ENCODE measurements at places on chromosomes 1 and 21.

GRCh38 chr1:89025928-89026327 lies 3.3 kb upstream of the GBP3 start:
- DNase-seq: no peak

DNA sequence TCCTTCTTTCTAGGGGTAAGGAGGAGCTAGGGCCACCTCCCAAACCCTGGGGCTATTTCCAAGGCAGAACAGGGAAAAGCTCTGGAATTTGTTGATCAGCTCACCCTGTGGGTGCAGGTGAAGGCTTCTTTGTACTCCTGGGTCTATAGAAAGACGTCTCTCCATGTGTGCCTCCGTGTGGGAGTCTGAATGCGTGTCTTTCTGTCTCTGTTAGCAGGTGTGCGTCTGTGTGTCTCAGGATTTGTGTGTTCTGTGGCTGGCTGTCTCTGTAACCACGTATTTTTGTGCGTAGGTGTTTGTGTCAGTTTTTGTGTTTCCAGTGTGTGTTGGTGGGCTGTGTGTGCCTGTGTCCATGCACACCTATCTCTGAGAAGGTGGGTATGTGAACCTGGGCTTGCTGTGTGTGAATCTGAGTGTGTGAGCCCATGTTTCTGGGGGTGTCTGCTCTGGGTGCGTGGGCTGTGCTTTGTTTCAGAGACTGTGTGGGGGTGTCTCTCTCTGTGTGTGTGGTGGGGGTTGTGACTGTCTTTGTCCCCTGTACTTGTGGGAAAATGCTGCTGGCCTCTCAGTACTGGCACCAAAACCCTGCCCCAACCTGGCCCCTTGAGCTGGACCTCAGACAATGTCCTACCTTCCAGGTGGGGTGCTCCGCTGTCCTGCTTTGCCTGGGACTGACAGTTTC lies 12.7 kb upstream of the ETV3L start:
- no peak for DNase-seq

DNA sequence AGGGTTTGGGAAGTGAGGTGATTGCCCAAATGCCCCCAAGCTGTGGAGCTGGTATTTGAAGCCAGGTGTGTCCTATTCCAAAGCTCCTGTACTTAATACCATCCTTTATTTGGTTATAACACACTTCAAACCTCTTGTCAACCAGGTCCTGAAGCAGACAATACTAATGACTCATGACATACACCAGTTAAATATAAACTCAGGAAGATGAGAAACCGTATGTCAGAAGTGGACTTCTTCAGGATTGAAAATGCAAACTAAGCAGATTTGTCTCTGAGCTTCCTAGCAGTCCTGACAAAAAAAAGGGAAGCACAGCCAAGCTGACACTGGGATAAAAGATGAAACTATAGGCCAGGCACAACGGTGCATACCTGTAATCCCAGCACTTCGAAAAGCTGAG lies 70.6 kb downstream of the ALPL start:
- no peak for DNase-seq

GRCh38 chr1:164999146-164999545 lies 357.4 kb downstream of the LMX1A start:
- no peak for DNase-seq

DNA sequence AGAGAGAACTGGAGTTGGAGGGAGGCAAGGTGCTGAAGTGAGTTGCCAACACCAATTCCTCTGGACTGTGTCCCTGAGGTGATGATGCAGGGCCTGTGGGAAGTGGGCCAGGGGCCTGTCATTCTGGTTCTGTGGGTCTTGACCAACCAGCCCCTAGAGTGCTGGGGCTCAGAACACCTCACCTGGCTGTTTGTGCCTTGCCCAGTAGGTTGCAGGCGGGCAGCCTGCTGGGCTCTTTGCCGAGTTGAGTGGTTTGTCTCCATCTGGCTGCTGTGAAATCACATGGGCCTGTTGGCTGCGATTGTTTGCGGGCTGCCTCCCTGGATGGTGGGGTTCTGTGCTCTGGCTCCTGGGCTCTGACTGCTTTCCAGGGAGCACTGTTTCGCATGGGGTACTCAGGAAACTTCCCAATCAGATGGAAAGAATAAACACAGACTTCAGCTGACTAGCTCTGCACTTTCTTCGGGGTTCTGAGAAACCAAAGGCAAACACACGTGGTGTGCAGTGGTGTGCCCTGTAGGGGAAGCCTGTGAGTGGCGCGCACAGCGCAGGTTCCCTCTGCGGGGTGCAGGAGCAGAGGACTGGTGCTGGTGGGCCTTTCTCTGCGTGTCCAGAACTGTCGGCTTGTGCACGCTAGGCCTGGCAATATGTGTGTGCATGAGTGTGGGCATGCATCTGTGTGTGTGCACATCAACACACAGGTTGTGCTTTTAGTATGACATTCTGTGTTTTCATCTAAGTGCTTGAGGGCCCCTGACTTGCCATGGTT lies 95.1 kb downstream of the RHOU start:
- DNase-seq: no peak

DNA sequence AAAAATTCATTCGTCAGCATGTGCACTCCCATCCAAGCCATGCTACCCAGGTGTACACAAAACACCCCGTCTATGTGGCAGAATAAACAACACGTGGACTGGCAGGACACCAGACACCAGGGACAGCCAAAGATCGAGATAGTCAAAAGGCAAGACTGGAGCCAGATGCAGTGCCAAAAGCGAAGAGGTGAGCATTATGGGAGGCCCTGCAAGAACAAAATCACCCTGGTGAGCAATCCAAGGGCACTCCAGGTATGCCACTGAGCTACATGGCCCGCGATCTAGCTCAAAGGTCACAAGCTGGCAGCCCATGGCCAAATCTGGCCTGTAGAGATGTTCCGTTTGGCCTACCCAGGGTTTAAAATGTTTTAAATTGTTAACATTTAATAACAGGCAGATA lies 33.7 kb downstream of the PLPP3 start:
- no peak for DNase-seq

DNA sequence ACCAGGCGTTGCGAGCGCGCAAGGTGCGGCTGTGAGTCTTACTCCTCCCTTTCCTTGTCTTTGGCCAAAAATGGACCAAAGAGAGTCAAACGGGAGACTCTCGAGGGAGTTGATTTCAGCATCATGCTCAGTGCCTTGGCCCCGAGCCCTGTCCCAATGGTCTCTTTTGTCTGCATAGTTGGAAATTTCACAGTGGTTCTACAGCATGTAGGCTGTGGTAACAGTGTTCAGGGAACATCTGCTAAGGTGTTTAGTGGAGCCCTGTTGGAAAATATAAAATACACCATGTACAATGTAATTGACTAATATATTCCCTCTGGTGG lies 2.7 kb downstream of the CACNA1E start:
- DNase-seq: no peak

DNA sequence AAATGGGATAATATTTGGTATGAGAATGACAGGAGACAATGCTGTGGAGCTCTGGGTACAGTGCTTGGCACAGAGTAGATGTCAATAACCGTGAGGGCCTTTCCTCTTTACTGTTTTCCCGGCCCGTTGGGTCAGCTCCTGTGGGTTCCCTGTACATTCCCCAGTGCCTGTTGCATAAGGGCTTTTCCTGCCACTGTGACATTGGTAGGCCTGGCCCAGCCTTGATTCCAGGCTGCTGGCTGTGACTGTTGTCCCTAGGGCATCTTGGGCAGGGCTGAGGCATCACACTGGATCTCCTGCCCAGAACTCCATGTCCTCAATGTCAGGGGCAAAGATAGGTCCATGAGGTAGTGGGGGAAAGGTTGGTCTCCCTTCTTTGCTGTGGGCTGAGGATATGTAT lies 25.8 kb upstream of the MYCL start:
- DNase-seq: no peak

DNA sequence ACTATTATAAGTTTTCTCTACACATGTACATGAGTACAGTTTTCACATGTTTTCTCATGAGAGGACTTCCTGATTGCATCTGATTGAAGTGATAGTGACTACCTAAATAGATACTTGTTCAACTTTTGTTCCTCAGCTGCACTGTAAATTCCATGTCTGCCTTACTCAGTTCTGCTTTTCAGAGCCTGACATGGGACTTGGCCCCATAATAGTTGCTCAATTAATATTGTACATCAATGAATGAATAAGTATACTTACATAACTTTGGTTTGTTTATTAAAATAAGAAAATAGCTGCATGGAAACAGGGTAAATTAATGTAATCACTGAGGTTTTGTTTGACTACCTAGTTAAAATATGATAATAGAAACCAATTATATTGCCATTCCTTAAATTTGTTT lies 78.7 kb downstream of the HMCN1 start:
- DNase-seq: no peak

DNA sequence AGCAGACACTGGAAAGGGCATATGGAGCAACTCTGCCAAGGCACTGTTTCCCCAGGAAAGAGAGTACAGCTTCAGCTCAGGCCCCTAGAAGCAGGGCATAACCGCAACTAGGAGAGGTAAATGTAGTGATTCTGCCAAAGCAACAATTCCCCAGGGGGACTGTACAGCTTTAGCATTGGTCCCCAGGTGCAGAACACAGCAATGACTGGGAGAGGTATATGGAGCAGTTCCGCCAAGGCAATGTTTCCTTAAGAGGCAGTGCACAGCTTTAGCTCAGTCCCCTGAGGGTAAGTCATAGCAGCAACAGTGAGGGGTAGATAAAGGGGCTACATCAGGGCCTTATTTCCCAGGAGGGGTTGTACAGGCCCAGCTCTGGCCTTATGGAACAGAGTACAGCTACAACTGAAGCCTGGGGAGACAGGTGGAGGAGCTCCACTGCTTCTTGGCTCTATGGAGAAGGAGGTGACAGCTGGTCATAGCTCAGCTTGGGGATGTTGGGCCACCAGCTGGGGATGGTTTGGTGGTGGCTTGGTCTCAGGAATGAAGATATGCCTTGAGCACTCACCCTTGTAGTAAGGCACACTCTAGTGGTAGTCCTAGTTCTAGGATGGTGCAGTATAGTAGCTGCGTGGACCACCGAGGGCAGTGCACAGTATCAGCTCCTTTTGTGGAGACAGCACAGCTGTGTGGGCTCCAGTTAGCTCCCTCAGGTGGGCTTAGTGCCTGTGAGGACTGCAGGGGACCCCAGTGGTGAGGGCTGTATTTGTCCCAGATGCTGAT lies 582.7 kb downstream of the PTPRC start:
- DNase-seq: no peak

DNA sequence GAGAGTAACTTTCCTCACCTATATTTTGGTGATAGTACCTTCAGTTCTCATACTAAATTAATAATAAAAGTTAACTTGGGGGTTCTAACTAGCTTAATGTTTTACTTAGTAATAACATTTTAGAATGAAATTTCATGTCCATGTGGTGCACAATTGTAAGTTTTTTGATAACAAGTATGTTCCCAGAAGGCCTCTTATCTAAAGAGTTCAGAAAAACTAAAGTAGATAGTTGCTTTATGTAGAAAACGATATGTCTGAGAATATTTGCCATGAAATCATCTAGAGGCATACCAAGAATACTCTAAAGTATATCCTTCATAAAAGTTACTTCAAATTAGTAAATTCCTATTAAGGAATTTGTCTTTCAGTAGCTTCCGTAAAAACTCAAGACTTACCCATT lies 10.2 kb upstream of the ADCY10 start:
- no peak for DNase-seq

- peak; percentile 63 for DNase-seq
Measured at GRCh38 chr1:30407865-30408580, 315.4 kb downstream of the MATN1 start.

- DNase-seq: no peak
Measured at GRCh38 chr21:16420031-16420724, 690.4 kb downstream of the USP25 start.

DNA sequence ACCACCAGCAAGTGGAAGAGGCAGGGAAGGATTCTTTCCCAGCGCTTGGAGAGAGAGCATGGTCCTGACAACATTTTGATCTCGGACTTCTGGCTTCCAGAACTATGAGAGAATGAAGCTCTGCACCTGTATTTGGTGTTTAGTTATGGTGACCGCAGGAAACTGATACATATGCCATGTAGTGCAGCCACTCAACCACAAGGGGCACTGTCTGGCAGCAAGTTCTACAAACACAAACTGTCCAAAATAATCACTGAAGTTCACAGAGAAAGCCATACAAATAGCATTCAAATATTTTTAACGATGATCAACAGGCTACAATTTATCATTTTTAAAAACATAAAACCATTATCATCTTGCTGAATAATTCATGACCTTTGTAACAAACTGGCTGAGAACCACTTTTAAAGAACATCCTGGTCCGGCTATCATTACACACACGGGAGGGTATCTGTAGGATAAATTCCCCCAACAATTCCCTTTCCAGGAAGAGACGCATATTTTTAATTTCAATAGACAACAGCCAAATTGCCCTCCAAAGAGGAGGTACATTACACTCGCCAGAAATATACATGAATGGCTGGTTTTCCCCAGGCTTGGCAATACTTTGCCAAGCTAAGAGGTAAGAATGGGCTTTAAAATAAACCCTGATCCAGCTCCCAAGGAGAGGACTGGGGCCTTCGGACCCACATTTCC lies 9.2 kb upstream of the CBR3 start:
- peak; percentile 22 for DNase-seq

DNA sequence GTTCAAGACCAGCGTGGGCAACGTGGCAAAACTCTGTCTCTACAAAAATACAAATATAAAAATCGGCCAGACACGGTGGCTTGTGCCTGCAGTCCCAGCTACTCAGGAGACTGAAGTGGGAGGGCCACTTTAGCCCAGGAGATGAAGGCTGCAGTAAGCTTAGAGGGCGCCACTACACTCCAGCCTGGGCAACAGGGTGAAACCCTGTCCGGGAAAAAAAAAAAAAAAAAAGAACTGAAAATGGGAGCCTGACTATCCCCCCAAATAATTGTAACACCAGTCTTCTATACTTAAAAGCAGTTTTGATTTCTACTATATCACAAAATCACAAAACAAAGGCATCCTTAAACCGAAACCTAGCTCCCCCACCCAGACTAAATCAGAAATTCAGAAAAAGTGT lies 60.3 kb downstream of the CDC42BPA start:
- no peak for DNase-seq

DNA sequence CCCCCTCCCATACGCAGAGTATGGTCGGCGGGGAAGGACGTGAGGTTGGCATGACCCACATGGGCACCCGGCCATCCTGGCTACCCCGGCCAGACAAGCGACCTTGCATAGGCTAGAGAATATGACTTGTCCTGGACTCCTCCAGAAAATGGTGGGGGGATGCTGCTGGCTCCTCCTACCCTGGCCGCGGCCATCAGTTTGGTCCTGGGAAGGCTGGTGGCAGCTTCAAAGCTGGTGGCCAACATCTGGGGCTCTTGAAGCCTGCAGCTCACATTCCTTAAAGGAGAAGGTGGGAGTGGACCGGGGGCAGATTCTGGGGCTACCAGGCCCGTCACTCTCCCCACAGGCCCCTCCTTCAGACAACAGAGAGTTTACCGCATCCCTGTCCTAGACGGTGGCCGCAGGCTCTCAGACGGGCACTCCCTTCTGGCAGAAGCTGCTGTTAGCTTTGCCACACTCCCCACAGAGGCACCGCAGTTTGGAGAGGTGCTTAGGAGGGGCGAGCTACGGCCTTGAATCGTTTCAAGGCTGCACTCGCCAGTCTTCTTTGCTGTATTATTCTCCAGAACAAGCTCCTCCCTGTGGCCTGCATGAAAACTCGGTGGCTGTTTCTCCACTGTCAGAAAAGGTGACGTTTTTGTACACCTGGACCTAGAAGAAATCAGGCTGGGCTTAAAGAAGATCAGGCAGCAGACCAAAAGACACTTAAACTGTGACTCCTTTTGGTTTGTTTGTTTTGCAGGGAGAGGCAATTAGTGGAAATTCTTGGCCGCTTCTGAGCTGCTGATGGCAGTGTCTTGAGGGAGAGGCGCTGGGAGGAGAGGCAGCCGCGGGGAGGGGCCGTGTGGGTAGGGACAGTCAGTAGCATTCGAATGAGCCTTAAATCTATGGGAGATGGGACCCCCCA lies 68.0 kb downstream of the RUNX3 start:
- DNase-seq: no peak
